ENCODE measurements at places on chromosomes 7 and 10.
A peak's percentile ranks its signal among the peaks of the same experiment; 100 is the strongest.

DNA sequence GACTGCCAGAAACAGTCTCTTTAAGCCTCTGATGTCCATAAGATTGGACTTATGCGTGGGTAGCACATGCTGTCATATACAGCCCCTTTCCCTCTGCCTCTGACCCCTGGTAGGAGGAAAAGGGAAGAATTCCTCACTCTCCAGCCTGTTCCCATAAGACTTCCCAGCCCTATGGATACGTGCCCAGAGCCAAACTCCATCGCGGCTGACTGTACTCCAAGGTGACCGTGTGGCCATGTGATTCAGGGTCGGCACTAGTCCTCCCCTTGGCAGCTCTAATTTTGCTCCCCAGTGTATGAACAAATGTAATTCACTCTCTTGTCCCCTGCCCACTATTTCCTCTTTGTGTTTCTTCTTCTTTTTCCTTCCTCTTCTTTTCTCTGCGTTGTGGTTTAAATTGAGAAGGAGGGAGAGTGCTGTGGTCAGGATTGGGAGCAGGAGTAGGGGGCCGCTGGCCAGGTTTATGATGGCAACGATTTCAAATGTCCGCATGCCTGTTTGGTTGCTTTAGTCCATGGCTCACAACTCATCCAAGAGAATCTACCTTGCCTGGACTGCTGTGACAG lies 43.8 kb downstream of the PRLHR start:
- no peak for DNase-seq

GRCh38 chr7:21580073-21580521 lies 37.3 kb downstream of the DNAH11 start:
- DNase-seq = peak; percentile 89

DNA sequence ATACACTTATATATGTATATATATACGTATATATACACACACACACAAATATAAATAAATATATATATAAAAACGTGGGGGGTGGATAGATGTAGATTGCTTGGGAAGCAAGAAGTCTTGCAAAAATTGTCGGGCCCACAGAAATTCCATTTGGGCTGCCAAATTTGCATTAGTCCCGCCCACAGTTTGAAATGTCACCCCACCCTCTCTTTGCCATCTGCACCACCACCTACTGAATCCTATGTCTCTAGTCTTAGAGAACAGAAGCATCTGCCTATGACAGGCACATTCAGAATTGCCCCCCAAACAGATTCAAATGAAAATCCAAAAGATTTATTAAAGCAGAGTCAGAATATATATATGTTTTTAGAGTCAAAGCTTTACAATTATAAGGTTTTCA lies 25.6 kb upstream of the CACNA2D1 start:
- DNase-seq = no peak

- no peak for DNase-seq
Measured at GRCh38 chr10:86164960-86165630, 201.5 kb downstream of the GRID1 start.

DNA sequence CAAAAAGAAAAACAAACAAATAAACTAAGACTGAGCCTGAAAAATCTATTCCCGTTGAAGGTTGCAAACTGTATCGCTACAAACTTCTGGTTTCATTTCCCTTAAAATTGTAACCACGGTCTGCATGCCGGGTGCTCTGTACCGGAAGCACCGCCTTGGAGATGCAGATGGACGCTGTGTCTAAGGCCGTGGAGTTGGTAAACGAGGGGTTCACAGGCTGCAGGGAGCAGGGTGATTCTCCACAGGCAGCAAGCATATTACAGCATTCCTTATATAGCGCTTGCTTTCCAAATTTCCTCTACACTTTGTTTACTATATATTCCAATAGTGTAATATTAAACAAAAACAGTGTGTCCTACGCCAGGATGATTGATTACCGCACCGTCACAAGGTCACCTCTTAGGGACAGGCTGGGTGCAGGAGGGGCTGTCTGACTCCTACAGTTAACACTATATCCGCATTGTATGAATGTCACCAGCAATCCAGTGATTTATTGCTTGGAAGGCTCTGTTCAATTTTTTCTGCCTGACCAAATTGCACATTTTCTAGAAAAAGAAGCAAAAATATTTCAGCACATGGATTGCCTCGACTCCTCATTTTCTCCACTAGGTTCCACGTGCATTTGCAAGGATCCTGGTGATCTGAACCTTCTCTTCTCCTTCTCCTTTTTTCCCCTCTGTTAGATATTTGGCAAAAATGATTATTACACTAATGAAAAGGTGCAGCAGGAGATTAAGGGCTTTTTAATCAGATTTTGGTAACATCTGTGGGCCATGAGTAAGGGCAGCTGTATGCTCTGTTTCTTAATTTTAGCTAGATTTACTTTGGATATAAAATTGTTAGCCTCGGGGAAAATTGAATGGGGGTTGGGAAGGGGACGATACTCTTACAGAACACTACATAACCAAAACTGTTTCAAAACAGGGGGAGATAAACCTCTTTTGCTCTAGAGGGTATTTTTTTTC lies 325.8 kb upstream of the MGMT start:
- DNase-seq = no peak

DNA sequence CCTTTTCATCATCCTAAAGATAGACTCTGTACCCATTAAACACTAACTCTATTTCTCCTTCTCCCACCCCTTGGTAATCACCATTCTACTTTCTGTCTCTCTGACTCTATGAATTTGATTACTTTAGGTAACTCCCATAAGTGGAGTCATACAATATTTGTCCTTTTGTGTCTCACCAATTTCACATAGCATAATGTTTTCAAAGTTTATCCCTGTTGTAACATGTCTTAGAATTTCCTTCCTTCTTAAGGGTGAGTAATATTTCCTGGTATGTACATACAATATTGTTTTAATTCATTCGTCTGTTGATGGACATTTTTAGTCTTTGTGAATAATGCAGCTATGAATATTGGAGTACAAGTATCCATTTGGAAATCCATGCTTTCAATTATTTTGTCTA lies 50.9 kb upstream of the CDCA7L start:
- no peak for DNase-seq

GRCh38 chr7:114574384-114574783 lies 159.8 kb downstream of the FOXP2 start:
- no peak for DNase-seq

GRCh38 chr7:25546306-25546705 lies 318.0 kb upstream of the NPVF start:
- no peak for DNase-seq

GRCh38 chr10:124792998-124793352 lies 1.3 kb upstream of the EEF1AKMT2 start:
- DNase-seq = no peak

DNA sequence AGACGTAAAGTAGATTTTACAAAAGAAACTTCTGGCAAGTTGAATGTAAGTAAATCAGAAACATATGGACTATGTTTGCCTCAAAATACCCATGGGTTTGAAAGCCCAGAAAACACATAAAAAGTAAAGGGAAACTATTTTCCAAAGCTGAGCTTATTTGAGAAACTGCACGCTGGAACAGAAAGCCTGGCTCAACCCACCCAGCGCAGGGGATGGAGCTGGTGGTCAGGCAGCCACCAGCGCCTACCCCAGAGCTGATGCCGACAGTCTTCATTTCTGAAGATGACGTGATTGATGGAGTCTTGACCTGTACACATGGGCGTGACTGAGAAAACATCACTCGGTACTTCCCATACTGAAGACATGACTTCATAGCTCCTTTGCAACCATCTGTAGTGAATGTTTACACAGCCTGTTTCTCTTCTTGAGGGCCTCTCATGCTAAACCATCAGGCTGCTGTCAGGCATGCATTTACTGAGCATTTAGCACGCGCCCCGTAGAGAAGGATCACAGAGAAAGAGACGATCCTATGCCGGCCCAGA lies 232.6 kb upstream of the AUTS2 start:
- peak; percentile 40 for DNase-seq

DNA sequence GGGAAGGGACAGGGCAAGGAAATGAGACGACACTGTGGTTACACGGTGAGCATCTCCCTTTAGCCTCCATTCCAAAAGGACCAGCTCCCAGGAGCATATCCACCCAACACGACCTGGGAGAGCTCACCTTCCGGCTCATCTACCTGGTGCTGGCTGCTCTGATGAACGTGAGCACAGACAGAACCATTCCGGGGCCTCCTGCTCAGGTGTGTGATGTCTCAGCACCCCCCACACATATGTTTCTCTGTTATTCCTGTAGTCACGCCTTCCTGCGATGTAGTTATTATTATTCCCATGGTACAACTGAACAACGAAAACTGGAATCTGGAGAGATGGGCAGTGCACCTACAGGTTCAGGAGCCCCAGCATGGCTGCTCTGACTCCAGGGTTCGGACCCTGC lies 20.5 kb upstream of the GPR26 start:
- no peak for DNase-seq

DNA sequence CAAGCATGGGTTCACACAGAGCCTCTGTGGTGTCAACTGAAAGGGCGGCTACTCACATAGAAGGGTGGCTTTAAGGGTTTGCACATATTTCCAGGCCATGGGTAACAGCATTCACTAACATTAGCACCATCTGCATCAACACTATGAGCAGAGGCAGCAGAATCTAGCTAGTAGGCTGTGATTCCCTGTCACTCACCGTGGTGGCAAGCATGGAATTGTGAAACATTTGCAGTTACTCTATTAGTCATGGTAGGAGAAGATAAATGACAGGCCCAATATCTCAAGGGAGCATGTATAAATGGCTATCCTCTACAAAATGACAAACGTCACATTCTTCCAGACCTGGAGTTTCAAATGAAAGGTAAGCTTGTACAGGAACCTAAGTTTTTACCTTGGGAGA lies 32.2 kb upstream of the CUBN start:
- no peak for DNase-seq

DNA sequence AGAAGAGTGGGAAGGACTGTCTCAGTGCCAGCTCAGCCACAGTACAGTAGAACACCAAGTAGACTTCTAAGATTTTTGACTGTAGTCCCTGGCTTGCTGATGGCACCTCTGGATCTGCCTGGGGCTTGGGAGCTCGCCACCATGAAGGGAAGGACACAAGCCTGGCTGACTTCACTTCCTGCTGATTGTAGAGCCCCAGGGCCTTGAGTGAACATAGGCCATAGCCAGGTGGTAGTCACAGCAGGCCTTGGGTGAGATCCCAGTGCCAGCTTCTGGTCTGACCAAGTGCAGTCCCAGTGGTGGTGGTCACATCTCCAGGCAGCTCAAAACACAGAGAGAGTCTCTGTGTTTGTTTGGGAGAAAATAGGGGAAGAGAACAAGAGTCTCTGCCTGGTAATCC lies 57.6 kb upstream of the HBP1 start:
- DNase-seq = no peak

GRCh38 chr10:126777714-126778113 lies 107.2 kb upstream of the C10orf90 start:
- no peak for DNase-seq

DNA sequence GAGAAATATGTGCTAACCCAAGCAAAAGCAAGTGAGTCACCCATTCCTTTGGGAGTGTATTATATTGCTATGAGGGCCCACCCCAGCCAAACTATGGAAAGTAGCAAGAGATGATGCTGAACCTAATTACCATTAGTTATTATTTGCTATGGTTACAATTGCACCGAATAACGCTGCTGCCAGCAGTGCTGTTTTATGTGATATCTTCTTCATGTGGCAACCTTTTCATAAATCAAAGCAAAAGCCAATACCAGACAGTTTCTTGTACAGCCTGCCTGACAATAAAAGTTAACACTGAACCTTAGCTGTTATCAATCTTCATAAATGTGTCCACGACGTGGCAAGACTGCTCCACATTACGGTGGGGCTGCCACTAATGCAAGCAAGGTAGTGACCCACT lies 241.7 kb upstream of the PLXNA4 start:
- DNase-seq = no peak

GRCh38 chr10:123150271-123150985 lies 2.5 kb downstream of the HMX2 start:
- no peak for DNase-seq

DNA sequence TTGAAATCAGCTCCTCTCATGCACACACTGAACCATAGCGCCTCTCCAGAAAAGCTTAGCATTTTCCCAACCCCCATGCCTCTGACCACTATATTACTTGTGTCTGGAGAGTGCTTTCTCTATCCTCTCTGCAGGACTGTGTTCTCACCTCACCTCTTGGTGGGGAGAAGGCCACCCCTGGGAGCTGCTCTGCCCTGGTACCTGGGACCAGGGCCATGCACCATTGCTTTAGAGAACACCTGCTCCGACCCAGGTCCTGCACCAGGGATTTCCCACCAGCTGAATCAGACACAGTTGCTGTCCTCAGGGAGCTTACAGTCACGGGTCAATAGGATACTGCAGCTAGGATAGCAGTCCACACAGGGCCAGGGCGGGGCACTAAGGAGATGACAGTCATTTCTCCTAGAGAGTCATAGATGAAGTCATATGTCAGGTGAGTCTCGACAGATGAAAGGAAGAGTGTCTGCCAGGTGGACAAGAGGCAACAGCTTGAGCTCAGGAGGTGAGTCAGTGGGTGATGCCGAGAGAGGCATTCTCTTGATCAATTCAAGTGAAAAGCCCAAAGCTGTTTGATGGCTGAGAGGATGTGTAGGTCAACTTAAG lies 619 bp upstream of the LMTK2 start:
- no peak for DNase-seq

- no peak for DNase-seq
Measured at GRCh38 chr7:42070068-42070467, 166.9 kb downstream of the GLI3 start.

DNA sequence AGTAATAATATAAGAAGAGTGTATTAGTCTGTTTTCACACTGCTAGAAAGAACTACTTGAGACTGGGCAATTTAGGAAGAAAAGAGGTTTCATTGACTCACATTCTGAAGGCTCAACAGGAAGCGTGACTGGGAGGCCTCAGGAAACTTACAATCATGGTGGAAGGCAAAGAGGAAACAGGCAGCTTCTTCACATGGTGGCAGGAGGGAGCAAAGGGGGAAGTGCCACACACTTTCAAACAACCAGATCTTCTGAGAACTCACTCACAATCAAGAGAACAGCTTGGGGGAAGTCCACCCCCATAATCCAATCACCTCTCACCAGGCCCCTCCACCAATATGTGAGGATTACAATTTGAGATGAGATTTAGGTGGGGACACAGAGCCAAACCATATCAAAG lies 212.5 kb upstream of the HDAC9 start:
- no peak for DNase-seq

GRCh38 chr7:47764746-47765145 lies 182.8 kb upstream of the TNS3 start:
- no peak for DNase-seq

GRCh38 chr10:43126759-43127424 lies 11.4 kb upstream of the CSGALNACT2 start:
- no peak for DNase-seq

DNA sequence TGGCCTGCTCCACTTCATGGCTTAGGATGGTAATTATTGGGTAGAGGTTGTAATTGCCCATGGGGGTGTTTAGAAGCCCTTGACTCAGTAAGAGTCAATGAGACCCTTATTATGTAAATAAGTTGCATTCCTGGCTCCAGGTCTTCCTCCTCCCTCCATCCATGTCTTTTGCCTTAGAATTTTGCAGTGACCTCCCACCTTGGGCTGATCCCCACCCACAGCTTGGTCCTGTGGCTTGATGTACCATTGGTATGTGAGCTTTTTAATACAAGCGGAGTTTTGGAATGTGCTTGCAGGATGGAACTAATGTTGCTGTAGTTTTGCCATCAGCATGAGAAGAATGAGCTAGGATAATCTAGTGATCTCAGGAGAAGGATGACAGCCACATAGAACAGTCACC lies 73.2 kb upstream of the DGKI start:
- DNase-seq = no peak

- DNase-seq = no peak
Measured at GRCh38 chr7:22364900-22365299, 7.9 kb upstream of the RAPGEF5 start.

- DNase-seq = no peak
Measured at GRCh38 chr7:21299766-21300165, 128.1 kb upstream of the SP4 start.

- DNase-seq = no peak
Measured at GRCh38 chr7:158374586-158374985, 213.0 kb downstream of the PTPRN2 start.

All from DMS153 (cell line).